ENCODE measurements at places on chromosomes 1 and 21.

- DNase-seq, result no peak
Observed at GRCh38 chr1:111620441-111620971, 917 bp downstream of the RAP1A start.

DNA sequence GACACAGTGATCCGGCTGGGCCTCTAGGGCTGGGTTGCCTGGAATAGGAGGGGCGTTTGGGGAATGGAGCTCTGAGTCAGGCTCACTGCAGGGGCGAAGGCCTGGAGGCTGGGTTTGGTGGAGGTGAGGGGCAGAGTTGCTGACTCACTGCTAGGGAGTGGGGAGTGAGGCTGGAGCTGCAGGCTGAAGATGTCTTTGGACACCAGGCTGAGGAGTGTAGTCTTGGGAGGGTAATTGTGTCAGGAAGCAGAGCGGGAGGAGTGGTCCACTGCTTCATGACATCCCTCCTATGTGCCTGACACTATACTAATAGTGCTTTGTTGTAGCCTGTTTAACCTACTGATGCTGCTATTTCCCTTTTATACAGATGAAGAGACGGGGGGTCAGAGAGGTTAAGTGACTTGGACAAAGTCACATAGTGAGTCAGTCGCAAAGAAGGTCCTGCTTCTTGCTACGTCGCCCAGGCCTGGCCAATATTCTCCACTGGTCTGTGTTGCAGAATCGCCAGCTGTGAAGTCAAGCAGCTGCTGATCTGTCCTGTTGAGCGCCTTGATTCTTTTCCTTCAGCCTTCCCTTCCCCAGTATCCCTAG, 13.6 kb downstream of the ACTL8 start:
- no peak for DNase-seq

DNA sequence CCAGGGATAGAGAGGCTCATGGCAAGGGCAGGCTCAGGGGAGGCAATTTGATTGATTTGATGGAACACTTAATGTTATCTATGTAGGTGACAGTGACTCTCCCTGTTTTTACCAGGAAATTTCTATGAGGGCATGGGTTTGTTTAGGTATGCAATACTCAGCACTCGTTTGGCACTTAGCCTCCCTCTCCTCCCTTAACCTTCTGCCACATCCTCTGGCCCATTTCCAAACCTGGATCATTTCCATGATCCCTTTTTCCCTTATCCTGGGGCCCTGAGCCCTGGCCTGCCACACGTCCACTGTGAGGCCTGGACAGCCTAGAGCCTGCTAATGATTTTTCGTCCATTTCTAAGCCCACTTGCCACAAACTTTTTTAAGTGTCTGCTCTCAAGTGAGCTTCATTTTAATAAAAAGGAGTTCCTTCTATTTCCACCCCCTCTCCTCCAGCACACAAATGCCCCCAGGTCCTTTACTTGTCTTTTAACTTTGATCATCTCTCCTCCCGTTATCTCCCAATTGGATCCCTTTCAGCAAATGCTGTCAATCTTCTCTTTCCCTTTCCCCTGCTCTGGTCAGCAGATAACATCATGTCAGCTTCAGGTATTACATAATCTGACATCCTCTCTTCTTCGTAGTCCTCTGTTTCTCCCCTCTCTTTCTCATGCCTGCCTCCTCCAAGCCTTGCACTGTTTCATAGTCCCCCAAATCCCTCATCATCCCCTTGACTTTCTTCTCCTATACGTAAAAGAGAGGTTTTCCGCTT, 37.8 kb upstream of the GADD45A start:
- no peak for DNase-seq

DNA sequence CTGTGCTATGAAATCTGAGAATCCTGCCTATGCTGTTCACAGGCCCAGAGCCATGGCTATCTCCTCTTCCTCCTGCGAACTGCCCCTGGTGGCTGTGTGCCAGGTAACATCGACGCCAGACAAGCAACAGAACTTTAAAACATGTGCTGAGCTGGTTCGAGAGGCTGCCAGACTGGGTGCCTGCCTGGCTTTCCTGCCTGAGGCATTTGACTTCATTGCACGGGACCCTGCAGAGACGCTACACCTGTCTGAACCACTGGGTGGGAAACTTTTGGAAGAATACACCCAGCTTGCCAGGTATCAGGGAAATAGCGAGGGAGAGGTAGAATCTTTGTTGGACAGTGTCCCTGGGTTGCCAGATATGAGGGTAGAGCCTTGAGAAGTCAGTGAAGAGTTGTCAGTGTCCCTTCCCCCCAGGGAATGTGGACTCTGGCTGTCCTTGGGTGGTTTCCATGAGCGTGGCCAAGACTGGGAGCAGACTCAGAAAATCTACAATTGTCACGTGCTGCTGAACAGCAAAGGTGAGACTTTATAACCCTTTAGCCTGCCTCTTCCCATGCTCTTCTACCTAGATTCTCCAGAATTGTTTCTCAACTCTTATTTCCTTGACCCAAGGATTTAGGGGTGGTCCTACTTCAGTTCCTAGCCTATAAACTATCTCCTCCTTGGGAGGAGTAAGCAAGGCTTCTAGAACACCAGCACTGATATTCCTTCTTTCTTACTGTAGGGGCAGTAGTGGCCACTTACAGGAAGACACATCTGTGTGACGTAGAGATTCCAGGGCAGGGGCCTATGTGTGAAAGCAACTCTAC, 1.4 kb downstream of the NIT1 start:
- peak; percentile 39 for DNase-seq

GRCh38 chr1:64984106-64984505, 17.8 kb upstream of the JAK1 start:
- no peak for DNase-seq

DNA sequence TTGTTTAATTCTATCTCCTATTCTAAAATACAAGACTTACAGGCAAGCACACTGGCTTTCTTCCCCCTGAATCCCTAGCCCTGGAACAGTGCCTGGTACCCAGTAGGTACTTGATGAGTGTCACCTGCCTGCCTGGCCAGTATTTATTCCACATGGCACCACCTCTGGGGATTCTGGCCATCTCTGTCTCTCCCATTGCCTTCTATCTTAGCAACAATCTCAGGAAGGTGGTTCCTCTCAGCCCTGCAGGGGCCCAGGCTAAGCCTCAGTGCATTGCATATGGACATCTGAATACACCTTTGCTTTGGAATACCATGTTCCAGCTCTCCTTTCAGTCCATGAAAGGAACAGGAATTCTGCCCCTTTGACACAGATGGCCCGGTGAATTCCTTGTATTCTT, 81.0 kb downstream of the HIVEP3 start:
- no peak for DNase-seq

- no peak for DNase-seq
Observed at GRCh38 chr1:109649491-109649914, 6.4 kb upstream of the GSTM4 start.

- DNase-seq, result no peak
Observed at GRCh38 chr1:64955097-64956009, 11.0 kb downstream of the JAK1 start.

GRCh38 chr1:89260566-89261255, 11.9 kb downstream of the GBP5 start:
- no peak for DNase-seq

DNA sequence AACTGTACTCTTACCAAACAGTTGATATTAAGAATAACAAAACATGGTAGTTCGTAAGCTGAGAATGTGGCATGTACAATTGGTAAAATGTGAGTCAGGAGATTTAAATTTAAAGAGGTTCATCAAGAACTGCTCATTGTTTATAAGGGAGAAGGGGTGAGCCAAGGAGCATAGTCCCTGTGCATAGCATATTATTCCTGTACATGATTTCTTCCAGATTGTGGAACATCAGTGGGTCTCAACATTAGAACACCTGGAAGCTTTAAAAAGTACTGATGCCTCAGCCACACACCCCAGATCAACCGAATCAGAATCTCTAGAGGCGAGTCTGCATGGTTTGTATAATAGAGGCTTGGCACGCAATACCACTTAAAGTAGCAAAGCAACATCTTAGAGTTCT, 56.1 kb downstream of the KCTD3 start:
- no peak for DNase-seq

DNA sequence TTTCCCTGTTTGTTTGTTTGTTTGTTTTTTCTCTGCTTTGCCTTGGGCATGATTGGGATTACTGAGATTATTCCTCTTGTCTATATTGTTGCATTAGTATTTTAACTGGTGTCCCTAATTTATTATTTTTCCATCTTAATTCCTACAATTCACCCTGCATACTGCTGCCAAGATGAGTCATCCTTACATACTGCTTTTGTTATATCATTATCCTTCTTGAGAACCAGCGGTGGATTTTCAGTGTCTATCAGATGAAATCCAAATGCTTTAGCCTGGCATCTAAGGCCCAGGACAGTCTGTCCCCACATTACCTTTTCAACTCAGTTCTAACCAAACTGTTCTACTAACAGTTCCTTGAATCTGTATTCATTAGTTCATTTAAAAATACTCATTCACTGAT, 101.7 kb downstream of the OLFML2B start:
- no peak for DNase-seq

GRCh38 chr1:237713916-237714315, 176.8 kb downstream of the ZP4 start:
- no peak for DNase-seq

- no peak for DNase-seq
Observed at GRCh38 chr21:29186246-29186645, 55.8 kb downstream of the MAP3K7CL start.

DNA sequence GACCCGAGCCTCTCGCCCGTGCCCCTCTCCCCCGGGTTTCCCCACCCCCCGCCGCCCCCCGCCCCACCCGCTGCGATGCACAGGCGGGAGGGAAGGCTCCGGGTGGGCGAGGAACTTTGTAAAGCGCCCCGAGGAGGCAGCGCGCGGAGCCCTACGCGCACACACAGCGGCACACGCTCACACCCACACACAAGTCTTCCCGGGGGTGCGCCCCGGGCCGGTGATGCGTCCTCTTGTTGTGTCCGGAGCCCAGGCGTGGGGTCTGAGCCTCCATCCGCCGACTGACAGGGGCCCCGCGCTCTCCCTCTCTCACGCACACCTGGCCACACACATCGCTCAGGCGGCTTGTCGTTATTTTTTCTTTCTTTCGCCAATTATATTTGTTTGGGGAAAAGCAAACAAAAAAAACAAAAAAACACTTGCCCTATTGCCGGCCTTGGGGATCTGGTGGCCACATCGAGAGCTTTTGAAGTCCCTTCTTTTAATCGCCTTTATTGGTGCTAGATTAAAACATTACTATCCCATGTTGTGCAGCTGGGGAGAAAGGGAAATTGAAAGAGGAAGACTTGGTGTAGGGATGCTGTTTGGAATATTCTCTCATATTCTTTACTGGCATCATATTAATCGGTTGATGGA, 770 bp downstream of the NTNG1 start:
- no peak for DNase-seq

DNA sequence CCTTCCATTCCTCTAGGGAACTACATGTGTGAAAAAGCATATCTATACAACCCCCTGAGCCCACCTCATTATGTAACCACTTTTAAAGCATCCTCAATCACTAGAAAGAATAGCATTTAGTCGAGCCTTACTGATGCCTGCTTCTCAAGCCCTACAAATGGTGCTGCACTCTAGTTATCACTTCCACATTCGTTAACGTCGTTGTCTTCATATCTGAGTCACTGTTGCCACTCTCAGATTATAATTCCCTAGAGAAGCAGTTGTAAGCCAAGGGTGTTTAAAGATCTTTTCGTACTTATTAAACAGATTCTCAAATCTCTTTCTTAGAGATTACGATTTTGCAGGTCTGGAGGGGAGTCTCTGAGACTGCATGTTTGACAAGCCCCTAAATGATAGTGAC, 16.5 kb downstream of the ATP1B1 start:
- DNase-seq, result no peak

DNA sequence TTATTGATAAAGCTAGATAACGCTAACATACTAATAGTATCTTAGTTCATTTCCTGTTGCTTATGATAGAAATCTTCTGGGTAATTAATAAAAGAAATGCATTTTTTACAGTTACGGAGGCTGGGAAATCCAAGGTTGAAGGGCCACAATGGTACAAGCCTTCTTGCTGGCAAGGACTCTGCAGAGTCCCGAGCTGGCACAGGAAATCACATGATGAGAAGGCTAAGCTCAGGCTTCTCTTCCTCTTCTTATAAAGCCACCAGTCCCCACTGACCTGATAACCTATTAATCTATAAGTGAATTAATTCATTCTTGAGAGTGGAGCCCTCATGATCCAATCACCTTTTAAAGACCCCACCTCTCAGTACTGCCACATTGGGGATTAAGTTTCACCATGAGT, 82.6 kb downstream of the GPR161 start:
- DNase-seq, result no peak

DNA sequence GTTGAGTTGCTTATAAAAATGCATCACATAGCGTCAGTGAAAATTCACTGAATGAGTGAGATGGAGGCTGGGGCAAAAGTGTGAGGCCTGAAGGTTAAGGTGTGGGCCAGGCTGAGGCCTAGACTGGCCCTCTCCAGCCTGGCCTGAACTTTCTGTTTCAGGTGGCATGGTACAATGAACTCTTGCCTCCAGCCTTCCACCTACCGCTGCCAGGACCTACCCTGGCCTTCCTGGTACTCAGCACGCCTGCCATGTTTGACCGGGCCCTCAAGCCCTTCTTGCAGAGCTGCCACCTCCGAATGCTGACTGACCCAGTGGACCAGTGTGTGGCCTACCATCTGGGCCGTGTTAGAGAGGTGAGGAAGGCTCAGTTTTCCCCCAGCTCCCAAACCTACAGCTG, 7.1 kb downstream of the MMACHC start:
- no peak for DNase-seq

DNA sequence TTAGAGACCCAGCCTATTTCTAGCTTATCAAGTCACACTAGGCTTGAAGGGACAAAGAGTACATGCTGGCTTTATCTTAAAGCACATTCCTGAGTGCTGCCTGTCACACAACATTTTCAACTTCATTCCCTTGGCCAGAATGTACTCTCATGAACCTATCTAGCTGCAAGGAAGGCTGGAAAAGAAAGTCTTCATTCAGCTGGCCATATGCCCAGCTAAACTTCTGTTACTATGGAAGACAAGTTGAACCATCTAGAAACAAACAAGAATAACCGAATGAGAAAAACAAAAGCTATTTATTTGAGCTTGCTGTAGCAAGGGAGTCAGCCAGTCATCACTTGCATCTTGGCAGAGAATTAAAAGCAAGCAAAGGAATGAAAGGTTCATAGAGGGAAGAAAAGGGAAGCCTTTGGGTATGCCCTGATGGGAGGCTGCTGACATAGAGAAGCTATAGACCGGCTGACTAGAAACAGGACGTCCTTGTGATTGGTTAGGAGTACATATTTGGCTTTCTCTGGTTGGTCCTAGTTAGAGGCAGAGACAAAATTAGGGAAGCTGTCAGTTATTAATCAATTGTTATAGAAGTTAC, 108.4 kb downstream of the NEK7 start:
- no peak for DNase-seq

DNA sequence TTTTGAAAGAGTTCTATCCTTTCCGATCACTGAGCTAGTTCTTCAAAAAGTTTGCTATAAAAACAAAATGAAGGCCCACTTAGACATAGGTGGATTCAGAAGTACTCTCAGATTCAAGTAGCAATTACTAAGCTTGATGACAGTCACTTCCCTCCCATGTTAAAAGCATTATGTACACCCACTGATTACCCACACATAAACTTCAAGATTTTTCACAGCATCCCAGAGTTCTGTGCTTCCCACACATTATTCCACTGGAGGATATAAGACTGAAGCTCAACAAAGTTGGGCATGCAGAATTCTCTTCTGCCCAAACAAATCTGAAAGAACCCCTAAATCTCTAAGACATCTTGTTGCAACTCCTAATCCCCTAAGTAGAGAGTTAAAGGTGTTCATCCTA, 29.5 kb downstream of the VAMP4 start:
- no peak for DNase-seq

GRCh38 chr1:222680080-222680479, 32.2 kb downstream of the AIDA start:
- no peak for DNase-seq

- DNase-seq, result no peak
Observed at GRCh38 chr1:91732291-91733107, 153.5 kb downstream of the TGFBR3 start.
